GM20000 (cell line): ENCODE measurements at places on chromosomes 11 and 22.

DNA sequence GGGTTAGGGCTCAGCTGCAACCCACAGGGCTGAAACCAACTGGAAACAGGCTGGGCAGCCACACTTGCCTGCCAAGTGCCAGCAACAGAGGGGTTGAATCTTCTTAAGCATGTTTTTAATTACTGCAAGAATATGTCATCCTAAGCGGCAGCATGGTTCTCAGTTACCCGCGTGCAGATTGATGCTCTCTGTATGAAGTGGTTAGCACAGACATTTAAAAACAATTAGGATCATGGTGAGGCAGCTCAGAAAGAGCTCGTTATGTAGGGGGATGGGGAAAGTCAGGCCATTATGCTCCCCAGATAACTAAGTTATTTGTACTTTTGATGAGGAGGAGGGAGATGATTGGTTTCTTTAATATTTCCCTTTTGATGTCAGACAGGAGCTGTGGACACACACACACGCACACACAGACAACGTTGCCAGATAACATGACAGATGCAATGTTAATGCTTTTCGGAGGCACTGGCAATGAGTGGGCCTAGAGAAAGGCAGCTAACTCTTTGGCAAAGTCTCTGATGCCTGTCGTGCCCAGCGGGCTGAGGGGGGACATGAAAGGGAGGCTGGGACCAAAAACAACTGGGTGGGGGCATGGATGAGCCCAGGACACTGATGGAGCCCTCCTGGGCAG is 389.7 kb downstream of the NXPE2 start:
- no peak for DNase-seq

DNA sequence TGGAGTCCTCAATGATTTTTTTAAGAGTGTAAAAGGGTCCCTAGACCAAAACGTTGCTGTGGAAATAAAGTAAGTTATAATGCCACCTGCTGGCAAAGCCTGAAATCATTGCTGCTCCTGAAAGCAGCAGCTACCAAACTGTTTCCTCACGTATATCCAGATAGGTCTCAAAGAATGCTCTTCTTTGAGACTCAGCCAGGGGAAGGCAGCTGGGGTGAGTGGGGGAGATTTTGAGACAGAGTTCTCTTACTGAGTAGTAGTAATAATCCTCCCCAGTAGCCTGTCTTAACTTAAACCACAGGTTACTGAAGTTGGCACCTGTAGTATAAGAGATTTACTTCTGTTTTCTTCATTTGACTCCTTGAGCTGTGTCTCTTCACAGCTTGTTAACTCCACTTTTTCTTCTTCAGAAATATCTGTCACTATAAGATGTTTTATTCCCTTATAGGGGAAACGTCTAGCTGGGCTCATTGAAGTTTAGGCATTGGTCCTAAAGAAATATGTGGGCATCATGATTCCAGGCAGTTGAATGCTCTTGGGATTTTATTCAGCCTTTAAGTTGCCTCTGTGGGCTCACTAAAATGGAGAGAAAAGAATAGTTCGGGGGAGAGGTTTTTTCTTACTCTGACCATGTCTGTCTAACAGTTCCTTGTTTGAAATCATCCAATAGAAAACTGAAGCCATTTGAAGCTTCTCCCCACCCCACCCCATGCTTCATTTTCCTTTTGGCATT is 77.9 kb downstream of the BTBD10 start:
- DNase-seq: peak; percentile 21

- DNase-seq: peak; percentile 13
Observed at GRCh38 chr11:132024587-132025295, 654.3 kb downstream of the NTM start.

DNA sequence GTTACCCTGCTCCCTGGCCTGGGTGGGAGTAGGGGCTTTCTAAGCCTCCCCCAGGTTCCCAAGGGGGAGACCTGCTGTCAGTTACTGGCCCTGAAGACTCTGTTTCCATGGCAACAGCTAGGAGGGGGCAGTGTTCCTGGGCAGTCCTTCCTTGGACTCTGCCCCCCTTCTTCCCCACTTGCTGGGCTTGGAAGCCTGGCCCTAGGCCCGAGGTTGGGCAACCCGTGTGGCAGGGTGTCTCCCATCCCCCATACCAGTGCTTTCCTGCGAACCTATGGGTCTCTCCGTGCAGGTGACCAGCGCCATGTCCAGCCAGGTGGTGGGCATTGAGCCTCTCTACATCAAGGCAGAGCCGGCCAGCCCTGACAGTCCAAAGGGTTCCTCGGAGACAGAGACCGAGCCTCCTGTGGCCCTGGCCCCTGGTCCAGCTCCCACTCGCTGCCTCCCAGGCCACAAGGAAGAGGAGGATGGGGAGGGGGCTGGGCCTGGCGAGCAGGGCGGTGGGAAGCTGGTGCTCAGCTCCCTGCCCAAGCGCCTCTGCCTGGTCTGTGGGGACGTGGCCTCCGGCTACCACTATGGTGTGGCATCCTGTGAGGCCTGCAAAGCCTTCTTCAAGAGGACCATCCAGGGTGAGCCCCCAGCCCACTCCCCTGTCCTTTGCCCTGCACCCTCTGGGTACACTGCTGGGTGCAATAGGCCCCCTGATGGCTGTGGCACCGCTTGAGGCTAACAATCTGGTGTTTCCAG is 1.7 kb downstream of the ESRRA start:
- DNase-seq: no peak

DNA sequence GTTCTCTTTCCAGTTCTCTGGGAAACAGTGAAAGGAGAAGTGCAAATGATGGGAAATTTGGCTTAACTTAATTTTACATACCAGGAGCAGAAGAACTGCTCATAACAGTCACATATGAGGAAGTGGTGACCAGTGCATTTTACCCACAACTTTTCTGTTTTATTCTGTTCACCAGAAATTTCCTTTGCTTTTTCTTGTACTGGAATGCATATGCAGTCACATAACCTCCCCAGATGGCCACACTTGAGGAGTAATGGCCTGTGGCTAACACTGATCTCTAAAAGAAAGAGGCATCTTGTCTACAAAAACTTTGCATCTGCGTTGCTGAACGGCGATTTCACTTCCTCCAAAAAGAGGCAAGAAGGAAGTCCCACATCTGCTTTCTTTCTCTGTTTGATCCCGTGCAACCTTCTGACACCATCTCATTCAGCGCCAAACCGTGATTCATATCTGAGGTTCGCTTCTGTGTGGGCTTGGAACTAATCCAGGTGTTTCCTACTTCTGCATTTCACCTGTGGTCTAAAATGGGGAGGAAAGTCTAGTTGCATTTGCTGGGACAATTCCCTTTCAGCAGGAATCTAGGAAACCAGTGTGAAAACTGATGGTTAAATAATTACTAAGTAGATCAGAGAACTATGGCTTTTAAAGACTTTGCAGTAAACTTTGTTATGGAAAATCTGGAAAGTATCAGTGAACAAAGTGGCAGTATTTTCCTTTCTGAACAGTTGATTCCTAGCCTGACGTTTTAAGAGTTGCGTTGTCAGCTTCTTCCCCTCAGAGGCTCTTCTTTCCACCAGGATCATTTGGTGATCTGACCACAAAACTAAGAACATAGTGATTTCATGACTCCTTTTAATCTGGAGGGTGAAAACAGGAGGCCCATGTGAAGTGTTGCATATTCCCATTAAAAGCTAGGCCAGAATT is 4.2 kb upstream of the MPEG1 start:
- peak; percentile 66 for DNase-seq
